Astrocyte of the hippocampus (primary cell): ENCODE measurements at places on chromosomes 1 and 21.

- peak; percentile 11 for DNase-seq
Measured at GRCh38 chr1:100927276-100927675, 31.4 kb downstream of the SLC30A7 start.

DNA sequence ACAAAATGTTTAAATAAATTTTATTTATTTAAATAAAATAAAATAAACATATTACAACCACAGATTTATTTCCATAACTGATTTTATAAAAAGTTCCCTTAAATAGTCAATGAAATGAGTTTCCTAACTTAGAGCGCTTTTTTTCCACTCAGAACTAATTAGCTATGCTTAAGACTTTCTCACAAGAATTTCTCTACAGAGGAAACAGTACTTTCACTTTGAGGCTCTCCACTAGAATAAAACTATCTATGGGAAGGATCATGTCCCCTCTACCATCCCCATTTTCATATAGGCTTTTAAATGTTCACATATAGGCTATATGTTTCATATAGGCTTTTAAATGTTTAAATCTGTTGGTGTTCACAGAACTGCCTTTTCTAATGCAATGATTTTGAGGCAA, 40.0 kb upstream of the DPH5 start:
- no peak for DNase-seq

DNA sequence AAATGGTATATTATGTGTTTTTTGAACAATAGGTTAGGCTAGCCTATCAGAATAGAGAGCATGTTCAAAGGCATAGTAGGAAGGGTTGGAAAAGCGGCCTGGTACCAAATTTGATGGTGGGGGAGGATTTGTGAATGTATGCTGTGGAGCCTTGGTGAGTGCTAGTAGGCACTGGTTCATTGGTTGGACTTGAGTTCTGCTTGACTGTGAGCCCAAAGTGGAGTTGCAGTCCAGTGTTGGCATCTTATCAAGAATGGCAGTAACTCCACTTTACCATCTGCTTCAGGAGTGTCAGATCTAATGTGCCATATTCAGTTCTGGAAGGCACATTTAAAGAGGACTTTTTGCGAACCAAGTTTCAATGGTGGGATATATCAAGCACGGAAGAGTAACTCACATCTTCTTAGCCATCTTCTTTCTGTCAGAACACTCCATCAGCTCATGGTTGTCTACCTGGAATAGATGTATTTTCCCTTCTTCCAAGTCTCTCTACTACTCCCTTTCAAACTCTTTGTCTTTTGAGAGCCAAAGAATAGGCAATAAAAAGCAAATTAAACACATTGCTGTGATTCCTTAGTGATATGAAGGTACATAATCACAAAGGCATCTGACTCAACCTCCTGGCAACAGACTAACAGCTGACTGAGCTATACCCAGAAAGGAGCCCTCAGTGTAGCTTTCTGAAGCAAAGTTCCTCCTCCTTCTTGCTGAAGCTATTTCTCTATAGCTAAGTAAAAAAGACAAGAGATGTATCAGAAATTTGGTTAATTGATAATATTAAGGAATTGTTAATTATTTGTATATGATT, 21.7 kb downstream of the LRRC8B start:
- DNase-seq, result peak; percentile 50

DNA sequence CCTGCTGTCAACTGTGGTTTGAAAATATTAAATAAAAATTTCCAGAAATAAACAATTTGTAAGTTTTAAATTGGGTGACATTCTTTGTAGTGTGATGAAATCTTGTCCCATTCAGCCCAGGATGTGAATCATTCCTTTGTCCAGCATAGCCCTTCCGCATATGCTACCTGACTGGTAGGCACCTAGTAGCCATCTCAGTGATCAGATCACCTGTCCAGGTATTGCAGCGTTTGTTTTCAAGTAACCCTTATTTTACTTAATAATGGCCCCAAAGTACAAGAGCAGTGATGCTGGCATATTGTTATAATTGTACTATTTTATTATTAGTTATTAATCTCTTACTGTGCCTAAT, 351.6 kb upstream of the B3GALT2 start:
- DNase-seq, result no peak

GRCh38 chr1:75134647-75135572, 722 bp downstream of the LHX8 start:
- DNase-seq, result peak; percentile 34

DNA sequence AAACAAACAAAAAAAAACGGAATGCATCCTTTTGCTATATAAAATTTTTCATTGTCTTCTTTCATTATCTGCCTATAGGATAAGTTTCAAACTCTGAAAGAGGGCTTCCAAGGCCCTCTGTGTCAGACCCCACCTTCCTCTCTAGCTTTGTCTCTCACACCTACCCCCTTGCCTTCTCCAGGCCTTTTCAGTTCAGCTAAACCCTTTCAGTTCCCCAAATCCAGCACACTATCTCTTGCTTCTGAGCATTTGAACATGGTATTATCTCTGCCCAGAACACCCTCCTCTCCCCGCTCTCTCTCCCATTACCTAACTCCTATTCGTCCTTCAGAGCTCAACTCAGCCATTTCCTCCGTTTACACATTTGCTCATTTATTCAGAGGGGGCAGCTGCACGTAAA, 35.7 kb downstream of the C1orf216 start:
- DNase-seq, result no peak

DNA sequence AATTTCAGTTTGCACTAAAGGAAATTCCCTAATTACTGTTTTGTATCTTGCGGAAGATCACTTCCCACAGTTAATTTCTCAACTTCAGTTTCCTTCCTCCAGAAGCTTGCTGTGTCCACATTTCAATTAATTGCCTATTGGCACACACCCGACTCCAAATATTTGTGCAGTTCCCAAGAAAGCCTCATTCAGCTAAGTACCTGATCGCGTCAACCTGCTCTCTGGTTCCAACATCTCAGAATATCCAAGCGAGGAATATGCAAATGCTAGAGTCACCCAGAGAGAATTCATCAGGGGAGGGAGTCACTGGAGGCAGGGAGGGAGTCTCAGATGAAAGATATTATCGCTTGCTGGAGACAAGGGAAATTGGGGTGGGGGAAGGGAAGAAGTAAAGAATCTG, 351.3 kb downstream of the RRAGC start:
- DNase-seq, result peak; percentile 61

DNA sequence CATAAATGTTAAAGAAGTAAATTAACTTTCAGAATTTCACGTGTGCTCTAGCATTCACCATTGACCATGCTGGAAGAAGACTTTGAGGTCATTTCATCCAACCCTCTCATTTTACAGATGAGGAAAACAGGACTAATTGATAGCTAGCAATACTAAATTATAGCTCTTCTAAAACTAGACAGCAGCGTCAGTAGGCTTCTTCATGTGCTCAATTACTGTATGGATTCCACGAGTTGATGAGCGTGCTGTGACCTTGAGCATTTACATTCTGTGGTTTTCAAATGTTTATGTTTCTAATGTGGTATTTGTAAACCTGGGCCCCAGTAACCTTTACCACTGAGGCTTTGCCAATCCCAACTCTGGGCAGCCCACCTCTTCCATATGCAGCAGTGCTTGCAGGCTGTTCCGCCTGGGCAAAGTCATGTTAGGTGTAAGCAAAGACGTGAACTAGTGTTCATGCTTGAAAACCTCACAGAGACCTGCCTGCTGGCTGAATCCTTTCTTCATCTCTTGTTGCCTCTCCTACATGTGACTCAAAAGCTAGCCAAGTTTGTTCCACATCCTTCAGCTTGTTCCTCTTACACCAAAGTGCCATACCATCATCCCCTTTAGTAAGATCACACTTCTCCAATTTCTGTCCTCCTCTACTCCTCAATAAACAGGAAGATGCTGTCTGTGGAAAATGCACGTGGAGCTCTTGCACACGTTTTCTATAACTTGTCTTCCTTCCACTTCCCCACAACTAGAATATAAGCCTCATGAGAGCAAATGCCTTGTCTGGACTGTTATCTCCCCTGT, 17.2 kb downstream of the KCNJ15 start:
- DNase-seq, result no peak

DNA sequence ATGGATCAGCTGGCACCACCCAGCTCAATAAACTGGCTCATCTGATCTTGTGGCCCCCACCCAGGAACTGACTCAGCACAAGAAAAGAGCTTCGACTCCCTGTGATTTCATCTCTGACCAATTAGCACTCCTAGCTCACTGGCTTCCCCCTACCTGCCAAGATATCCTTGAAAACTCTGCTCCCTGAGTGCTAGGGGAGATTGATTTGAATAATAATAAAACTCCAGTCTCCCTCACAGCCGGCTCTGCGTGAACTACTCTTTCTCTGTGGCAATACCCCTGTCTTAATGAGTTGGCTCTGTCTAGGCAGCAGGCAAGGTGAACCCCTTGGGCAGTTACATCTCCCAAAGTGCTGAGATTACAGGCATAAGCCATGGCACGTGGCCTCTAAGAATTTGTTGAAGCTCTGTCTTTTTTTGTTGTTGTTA, 11.8 kb upstream of the RHBDL2 start:
- DNase-seq, result no peak

DNA sequence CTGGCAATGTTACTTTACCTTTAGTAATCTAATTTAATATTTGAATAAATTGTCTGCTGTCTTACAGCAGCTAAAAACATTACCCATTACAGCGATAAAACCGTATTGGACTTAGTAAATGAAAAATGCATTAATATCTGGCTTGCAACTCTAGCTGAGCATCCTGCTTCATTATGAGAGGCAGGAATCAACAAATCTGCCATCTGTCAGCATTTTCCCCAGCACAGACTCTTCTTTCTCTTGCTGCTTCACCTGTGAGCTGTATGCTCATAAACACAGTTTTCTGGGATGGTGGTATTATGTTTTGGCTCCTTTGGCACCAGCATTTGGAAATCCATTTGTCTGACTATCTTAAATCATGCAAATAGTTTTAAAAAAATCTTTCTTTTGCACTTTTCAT, 487.1 kb downstream of the KCNT2 start:
- DNase-seq, result no peak

DNA sequence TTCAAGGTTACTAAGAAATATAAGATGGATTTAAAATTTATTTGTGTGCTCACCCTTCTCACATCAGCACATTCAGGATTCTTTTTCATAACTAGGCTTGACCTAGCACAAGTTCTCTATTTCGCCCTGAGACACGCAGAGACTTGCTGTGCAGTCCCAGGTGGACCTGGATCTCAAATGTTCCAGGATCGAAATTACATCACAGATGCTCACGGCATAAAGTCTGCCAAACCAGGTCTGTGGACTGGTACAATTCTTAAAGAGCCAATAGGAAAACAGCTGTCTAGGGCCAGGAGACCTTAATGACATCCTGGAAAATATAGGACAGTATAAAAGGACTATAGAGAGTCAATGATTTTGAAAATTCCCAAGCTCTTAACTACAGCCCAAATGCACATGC, 2.2 kb downstream of the PGBD5 start:
- no peak for DNase-seq

GRCh38 chr1:27632387-27633297, 2.3 kb downstream of the FGR start:
- DNase-seq, result no peak

- DNase-seq, result peak; percentile 93
Measured at GRCh38 chr1:92934395-92935378, 26.6 kb downstream of the DIPK1A start.

GRCh38 chr1:43348343-43348808, 10.4 kb upstream of the CDC20 start:
- no peak for DNase-seq

DNA sequence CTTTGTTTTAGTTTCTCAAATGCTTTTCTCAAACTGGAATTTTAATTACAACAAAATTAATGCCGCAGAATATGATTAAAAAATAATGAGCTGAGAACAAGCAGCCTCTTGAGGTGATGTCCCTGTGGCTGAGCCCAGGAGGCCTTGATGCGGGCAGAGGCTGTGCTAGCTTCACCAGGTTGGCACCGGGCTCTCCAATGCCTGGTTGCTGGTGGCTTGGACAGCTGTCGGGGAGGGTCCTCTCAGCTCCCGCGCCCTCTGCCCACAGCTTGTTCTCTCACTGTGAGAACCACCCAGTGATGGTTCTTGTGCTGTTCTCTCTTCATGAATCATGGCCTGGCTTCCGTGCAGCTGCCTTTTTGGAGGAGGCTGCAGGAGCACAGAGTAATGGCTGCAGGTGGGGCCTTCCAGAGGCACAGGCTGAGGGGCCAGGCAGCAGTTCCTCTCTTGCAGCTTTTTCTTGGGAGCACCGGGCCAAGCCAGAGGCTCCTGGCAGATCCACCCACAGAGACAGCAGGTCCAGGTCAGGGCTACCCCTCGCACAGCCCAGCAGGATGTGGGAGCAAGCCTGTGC, 156.3 kb downstream of the PCBP3 start:
- DNase-seq, result no peak

DNA sequence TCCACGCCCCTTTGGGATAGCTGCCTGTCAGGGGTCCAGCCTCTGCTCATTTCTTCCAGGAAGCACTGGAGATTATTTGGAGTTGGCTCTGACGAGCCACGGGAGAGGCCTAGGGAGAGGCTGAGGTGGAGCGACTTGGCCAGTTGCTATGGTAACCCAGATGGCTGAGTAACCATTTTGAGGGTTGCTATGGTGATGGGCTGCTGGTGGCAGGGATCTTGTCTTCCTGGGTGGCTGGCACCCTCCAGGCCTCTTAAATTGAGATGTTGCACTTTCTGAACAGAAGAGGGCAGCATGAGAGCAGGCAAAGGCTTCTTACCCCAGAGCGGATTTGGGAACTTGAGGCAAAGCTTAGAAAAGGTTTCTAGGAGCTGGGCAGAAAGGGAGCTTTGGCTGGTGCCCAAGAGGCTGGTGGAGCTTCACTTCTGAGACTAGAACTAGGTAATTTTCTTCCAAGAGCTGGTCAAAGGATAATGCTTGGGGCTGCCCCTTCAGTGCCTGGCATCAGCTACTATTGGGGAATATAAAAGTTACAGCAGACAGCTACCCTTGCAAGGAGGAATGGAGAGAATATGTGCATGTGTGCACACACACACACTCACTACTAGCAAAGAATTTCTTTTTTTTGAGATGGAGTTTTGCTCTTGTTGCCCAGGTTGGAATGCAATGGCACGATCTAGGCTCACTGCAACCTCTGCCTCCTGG, 72.5 kb downstream of the NDUFS5 start:
- DNase-seq, result peak; percentile 95

DNA sequence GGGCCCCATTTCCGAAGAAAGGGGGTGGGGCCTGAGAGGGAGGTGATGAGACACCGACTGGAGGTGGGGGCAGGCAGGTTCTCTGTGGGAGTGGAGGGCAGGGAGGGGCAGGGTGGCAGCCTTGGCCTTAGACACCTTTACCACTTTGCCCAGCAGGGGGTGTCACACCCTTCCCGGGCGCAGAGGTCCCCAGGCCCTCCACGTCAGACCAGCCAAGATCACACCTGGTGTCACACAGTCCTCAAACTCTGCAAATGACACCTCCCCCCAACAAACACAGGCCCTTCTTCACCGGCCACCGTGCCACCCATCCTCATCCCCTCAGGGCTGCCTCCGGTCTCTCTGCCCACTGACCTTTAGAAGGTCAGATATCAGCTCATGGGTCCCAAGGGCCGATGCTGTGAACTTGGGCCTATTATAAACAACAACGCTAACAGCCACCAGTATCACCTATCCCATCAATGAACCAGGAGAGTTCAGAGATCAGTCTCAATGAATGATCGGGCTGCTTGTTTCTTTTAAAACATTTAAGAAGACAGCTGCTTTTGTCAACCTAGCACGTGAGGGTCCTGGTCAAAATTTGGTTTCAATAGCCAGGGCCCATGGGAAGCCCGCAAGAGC, 103.9 kb downstream of the CASZ1 start:
- peak; percentile 36 for DNase-seq
